A172 (cell line): ENCODE measurements at places on chromosomes 2 and 18. TPM values are rescaled to one million over a fixed set of nuclear protein-coding genes. Genes with fewer than 3 reads are reported as not detected.

The TEKT4 gene
- total RNA-seq = not detected in 2 replicates

The HOXD11 gene
- 17.3 and 23.9 TPM in 2 replicates for total RNA-seq

The GPR55 gene
- total RNA-seq = 0.24 TPM in 1 of 2 replicates, not detected in the other

The PLCL1 gene
- total RNA-seq = not detected in 2 replicates

The PTH2R gene
- not detected in 2 replicates for total RNA-seq

The SNTG2 gene
- total RNA-seq = 0.86 TPM in 1 of 2 replicates, not detected in the other

The TBR1 gene
- total RNA-seq = not detected in 2 replicates

The RAB6D gene
- not detected in 2 replicates for total RNA-seq

The BOK gene
- 0.07 and 0.60 TPM in 2 replicates for total RNA-seq

The C2orf69 gene
- total RNA-seq = 26.5 and 28.6 TPM in 2 replicates

The BMP10 gene
- 0.46 TPM in 1 of 2 replicates, not detected in the other for total RNA-seq

The POTEJ gene
- not detected in 2 replicates for total RNA-seq

The SRD5A2 gene
- total RNA-seq = not detected in 2 replicates

The IKZF2 gene
- total RNA-seq = 1.5 and 1.8 TPM in 2 replicates

The CNDP1 gene
- not detected in 2 replicates for total RNA-seq

The ARID5A gene
- 6.9 and 11.2 TPM in 2 replicates for total RNA-seq
